ENCODE measurements at places on chromosomes 11 and 22.

DNA sequence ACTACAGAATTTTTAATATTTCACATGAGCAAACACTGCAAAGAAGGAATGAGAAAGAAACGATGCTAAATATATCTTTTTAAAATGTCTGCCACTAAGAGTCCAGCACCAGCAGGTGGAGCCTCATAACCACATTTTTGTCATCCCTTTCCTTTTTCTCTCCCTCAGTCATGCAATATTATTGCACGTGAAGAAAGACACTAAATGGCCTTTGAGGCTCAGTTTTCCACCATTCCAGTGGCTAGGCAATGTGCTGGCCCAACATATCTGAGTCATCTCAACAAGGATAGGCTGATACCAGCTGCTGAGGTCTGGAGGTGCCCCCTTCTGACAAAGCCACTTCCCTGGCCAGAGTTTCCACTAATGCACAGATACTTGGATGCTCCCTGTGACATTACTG is 1.8 kb downstream of the ALKBH8 start:
- H3K27ac ChIP-seq = peak overlapping the region; percentile 34
- H3K4me3 ChIP-seq = no peak overlapping the region
- H3K4me1 ChIP-seq = peaks cover 11% of the 10 kb centered on the region
- peak; percentile 41 for DNase-seq
- H3K36me3 ChIP-seq = no peaks in the 10 kb centered on the region

DNA sequence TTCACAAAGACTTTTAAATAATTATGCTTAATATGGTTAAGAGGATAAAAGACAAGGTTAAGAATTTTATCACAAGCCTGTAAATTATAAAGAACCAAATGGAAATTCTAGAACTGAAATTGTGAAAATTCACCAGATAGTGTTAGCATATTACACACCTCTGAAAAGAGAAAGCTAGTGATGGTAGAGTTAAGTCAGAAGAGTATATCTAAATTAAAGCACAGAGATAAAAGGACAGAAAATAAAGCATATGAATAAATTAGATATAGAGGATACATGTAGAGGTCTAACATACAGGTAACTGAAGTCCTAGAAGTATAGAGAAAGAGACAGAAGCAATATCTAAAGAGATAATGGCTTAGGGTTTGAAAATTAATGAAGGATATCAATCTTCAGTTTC is 4.2 kb upstream of the CLTCL1 start:
- H3K4me3 ChIP-seq = no peak overlapping the region
- no peaks in the 10 kb centered on the region for H3K36me3 ChIP-seq
- no peak overlapping the region for H3K27ac ChIP-seq

DNA sequence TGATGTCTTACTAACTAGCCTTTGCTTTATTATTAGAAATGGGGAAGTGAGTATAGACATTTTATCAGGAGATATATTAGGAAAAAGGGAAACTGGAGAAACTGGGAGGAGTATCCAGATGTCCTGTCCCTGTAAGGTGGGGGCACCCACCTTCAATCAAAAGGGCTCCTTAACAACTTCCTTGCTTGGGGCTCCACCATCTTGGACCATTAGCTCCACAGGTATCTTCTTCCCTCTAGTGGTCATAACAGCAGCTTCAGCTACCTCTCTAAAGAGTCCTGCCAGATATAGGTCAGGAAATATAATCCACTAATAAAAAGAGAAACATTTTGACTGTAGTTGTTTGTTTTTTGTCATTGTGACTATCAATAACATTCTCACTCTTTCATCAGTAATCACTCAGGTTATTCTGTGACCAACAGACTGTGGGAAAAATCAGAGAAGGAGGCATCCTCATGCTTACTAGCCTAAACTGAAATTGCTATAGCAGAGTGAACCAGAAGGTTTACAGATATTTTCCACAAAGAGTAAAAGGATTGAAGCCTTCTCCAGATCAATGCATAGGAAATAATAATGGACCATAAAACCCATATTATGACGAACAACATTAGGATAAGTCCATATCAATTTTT is 10.4 kb downstream of the OR51B4 start:
- H3K27me3 ChIP-seq = no peaks in the 10 kb centered on the region
- no peak overlapping the region for H3K4me3 ChIP-seq
- no peak overlapping the region for H3K27ac ChIP-seq
- DNase-seq = no peak
- no peaks in the 10 kb centered on the region for H3K36me3 ChIP-seq

DNA sequence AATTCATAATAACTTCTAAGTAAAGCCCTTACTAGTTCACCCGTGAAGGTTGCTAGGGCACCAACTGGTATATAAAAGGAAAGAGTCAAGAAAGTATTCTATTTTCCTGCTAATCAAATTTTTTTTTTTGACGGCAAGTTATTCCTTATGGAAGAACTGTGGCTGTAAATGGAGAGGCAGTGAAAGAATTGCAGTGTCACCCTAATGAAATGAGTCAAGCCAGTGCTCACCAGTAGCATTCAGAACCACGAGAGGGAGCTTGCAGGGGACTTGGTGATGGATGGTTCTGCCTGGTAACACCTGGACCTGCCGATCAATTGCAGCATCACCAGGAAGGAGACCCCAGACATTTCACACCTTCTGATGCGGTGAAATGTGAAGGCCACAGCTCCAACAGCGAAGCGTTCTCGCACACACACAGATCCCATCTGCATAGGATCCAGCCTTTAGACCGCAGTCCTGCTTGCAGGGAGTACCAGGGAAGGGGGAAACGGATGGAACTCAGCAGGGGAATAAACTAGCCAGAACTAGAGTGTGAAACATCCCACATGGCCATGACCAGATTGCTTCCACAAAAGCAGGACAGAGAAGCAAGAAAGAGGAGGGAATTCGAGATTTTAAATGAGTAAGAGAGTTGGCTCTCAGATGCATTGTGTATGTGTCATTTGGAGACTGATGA is 326.2 kb downstream of the TBC1D22A start:
- no peaks in the 10 kb centered on the region for H3K27me3 ChIP-seq
- H3K4me1 ChIP-seq = no peaks in the 10 kb centered on the region
- no peak overlapping the region for H3K4me3 ChIP-seq
- no peaks in the 10 kb centered on the region for H3K36me3 ChIP-seq
- no peak overlapping the region for H3K27ac ChIP-seq
- no peak for DNase-seq

- H3K27me3 ChIP-seq = no peaks in the 10 kb centered on the region
- H3K4me3 ChIP-seq = no peak overlapping the region
- H3K36me3 ChIP-seq = no peaks in the 10 kb centered on the region
- no peak for DNase-seq
- no peak overlapping the region for H3K27ac ChIP-seq
Measured at GRCh38 chr11:28257761-28258160, 149.6 kb downstream of the METTL15 start.

GRCh38 chr11:66291706-66292542 is at the start of gene TMEM151A:
Gene TMEM151A (plus strand): TSS chr11:66291894. CDS start chr11:66292014, 120 bp downstream.
- no peak within 1 kb of the TSS for H3K27ac ChIP-seq
- H3K27me3 ChIP-seq = peaks cover 38% of the 10 kb centered on the region
- H3K4me1 ChIP-seq = peaks cover 31% of the 10 kb centered on the region
- no peaks in the 10 kb centered on the region for H3K36me3 ChIP-seq
- peak; percentile 50 for DNase-seq

GRCh38 chr11:6640985-6641701 is 14.5 kb downstream of the DCHS1 start:
- H3K27ac ChIP-seq = no peak overlapping the region
- no peak for DNase-seq
- H3K4me1 ChIP-seq = peaks cover 3% of the 10 kb centered on the region
- no peak overlapping the region for H3K4me3 ChIP-seq
- H3K36me3 ChIP-seq = no peaks in the 10 kb centered on the region
- H3K27me3 ChIP-seq = no peaks in the 10 kb centered on the region

All from small intestine (tissue), 16 donors.